Right ventricle myocardium superior (tissue), 1 donor: ENCODE measurements at places on chromosomes 4 and X.
A peak's percentile ranks its signal among the peaks of the same experiment; 100 is the strongest.

DNA sequence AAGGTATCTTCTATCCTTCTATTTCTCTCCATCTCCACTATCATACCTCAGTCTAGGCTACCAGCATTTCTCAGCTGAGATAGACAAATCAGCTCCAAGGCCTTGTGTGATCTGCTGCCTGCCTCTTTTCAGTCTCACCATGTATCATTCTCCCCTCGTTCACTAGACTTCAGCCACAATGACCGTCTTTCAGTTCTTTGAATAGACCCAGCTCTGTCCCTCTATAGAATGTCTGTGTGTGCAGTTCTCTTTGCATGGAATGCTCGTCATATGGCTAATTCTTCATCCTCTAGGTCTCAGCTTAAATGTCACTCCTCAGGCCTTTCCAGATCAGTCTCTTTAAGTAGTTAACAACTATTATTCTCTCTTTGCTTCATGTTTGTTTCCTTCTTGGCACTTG is 6.5 kb downstream of the IGBP1 start:
- no peak for DNase-seq

- DNase-seq, result no peak
Measured at GRCh38 chr4:52028970-52029369, 8.8 kb upstream of the LRRC66 start.

GRCh38 chrX:38561126-38561868 is at the start of gene TSPAN7:
TSPAN7 (plus strand) TSS chrX:38561542; CDS start chrX:38561547, 5 bp downstream.
- DNase-seq, result peak; percentile 91

DNA sequence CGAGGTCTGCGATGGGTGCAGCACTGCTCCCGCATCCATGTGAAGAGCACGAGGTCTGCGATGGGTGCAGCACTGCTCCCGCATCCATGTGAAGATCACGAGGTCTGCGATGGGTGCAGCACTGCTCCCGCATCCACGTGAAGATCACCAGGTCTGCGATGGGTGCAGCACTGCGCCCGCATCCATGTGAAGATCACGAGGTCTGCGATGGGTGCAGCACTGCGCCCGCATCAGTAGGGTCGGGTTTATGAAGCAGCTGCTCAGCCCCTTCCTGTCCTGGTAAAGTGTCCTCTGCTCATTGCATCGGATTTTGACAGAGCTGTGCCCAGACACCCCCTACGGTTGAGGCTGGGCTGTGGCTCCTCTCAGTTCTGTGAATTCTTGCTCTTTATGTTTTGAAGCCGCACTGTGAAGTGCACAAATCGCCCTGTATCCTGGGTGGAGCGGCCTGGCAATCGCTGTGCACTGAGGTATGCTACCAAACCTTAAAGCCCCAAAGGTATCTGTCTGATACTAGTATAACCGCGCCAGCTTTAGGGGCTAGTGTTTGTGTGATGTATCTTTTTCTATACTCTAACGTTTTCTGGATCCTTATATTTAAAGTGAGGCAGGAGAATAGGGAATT is 98.7 kb downstream of the CPZ start:
- no peak for DNase-seq

GRCh38 chrX:120244395-120244734 is 6.2 kb upstream of the ZBTB33 start:
- no peak for DNase-seq

DNA sequence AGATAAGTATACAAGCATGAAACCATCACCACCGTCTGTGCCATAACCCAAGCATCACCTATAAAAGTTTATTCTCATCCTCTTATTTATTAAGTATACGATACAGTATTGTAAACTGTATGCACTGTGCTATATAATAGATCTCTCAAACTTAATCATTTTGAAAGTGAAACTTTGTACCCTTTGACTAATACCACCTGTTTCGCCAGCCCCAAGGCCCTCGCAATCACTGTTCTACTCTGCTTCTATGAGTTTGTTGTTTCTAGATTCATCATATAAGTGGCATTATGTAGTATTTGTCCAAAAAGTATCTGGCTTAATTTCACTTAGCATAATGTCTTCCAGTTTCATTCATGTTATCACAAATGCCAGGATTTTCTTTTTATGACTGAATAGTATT is 72.1 kb upstream of the DOCK11 start:
- DNase-seq, result no peak

GRCh38 chrX:38293741-38294140 is 33.6 kb downstream of the RPGR start:
- DNase-seq, result no peak

GRCh38 chrX:5730556-5730955 is 498.1 kb downstream of the NLGN4X start:
- no peak for DNase-seq

- DNase-seq, result no peak
Measured at GRCh38 chrX:6129195-6129594, 99.5 kb downstream of the NLGN4X start.

- peak; percentile 40 for DNase-seq
Measured at GRCh38 chr4:53863736-53864365, 200.6 kb downstream of the CHIC2 start.

GRCh38 chr4:183722731-183723560 is 63.9 kb downstream of the TRAPPC11 start:
- peak; percentile 80 for DNase-seq

DNA sequence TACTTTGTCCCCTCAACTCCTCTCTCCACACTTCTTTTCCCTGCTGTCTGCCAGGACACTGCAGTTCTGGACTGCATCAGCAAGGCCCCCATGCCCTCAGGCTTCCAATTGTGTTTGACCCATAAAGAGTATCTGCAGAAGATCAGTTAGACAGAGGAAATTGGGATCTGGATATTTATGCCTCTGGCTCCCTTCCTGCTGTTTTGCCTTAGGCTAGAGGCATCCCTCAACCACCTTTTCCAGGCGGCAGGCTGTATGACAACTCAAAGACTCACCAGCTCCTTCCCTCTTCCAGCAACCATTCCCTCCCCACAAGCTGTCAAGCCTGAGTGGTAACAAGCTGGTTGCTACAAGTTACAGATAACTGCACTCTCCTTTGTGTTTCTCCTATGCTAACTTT is 66.4 kb upstream of the NDP start:
- DNase-seq, result no peak

DNA sequence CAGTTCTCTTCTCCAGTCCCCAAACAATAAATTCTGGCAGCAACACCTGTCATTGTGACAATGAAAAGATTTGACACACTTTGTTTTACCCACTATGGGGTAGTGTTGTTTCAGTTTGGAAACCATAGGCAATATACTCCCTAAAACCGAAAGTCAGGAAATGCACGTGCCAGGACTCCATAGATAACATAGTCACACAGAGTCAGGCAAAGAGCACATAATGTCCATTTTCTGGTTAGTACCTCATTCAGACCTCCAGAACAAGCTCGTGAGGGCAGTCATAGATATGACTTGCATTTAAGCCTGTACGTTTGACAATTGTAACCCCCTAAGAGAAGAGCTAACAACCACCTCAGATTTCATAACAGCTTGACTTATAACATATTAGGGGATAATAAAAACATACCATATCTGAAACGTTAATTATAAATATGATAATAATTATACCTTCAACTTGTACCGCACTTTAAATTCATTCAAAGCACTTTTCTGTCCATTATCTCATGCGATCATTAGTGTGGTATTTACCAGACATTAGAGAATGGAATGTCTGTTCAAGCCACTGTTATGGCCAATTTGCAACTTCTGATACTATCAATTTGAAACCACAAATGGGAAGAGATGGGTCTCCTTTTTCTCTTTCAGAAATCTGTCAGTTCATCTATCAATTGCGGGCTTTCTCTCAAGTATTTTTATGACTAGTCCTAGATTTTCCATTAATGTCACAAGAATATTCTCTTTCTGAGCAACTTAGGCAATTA is 147.4 kb downstream of the LDB2 start:
- no peak for DNase-seq

DNA sequence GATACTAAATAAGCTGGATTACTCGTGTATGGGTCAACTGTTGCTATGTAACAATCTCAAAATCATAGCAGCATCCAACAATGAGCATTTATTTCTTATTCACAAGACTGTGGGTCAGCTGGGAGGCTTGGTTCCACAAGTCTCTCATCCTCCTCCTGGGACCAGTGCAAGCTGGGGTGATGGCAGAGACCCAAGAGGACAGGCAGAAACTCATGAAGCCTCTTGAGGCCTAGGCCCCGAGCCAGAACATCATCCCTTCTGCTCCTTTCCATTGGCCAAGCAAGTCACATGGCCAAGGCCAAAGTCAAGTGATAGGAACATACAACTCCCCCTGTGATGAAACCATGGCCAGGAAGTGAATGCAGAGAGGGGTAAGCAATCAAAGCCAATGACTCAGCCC is 422.1 kb downstream of the BCOR start:
- DNase-seq, result peak; percentile 77

DNA sequence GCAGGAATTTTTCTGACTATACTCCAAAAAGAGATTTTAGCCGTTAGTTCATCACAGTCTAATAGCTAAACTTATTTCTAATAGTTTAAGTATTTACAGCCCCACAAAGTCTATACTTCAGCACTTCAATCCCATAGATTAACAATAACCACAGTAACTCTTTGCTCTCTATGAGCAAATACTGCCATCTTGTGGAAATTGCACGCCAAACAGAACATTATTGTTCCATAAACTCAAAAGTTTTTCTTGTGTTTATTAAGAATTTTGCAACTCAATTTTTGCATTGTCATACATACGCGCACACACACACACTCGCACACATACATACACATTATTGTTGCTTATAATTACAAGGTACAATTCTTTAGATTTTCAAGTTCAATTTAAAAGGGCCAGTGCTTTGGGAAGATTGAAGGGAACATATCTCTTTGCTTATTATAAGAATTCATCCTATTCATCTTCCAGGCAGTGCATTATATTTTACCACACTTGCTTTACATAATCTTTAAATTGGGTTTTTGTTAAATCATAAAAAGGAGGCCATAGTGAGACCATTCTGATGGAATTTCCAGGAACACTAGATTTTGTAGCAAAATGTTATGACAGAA is 63.8 kb upstream of the ATOH1 start:
- DNase-seq, result no peak

GRCh38 chr4:57023104-57023503 is 44.4 kb downstream of the POLR2B start:
- no peak for DNase-seq

GRCh38 chrX:44529310-44529709 is 13.3 kb downstream of the FUNDC1 start:
- DNase-seq, result no peak

DNA sequence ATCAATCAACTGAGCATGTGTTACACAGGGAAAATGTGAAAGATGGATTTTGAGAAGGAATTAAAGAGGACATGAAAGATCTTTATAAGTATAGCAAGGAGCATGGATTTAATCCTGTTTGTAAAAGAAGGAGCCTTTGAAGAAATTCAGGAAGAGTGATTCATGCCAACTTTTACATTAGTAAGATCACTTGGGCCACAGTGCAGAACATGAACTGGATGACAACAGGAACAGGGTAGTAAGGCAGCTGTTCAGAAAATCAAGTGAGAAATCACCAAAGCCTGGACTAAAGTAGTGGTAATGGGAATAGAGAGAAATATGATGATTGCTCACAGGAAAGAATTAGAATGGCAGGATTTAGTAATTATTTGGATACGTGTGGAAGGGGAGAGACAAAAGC is 265.7 kb upstream of the PCDH7 start:
- DNase-seq, result no peak

- DNase-seq, result no peak
Measured at GRCh38 chrX:78945186-78945912, at the start of gene P2RY10. P2RY10 (plus strand) TSS chrX:78945391; CDS start chrX:78960521, 15,130 bp downstream.

DNA sequence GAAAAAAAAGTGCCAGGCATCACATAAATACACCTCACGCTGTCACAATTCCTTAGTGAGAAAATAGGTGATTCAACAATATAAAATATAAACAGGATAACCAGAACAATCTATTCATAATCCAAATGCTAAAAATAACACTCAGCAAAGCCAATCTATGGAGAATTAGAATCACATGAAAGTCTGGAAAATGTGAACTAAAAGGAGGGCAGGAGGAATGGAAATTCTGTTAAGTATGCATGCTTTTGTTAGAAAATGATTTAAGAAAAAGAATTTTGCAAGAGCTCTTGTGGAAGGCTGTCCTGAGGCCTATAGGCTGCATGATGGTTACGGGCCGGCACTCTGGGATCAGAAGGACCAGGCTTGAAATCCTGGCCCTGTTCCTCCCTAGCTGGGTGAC is 70.6 kb upstream of the PROM1 start:
- no peak for DNase-seq

GRCh38 chrX:111375747-111376146 is 36.2 kb downstream of the DCX start:
- DNase-seq, result no peak

DNA sequence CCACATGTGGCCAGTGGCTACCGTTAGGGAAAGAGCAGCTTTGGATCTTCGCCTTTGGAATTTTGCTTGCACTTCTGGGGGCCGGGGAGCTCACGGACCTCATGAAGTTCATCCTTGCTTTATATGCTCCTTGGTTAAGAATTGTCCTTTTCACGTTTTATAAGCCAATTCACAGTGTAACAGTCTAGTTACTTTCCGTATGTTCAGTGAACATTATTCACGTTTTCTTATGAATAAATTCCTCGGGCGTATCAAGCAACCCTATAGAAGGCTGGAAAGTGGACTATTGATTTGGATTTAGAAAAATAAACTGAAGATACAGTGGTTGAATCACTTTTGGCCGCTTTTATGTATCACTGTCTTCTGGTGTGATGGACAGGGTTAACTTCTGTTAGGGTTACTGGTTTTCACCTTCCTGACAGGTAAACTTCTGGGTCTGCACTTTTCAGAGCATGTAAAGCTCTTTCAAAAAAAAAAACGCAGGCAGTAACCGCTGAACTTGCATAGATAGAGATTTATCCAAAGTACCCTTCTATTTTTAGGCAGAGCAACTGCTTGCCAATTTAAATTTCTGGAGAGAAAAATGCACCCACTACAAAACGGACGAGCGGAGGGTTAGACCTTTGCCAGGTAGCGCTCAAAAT is 569 bp upstream of the PDLIM5 start:
- no peak for DNase-seq

DNA sequence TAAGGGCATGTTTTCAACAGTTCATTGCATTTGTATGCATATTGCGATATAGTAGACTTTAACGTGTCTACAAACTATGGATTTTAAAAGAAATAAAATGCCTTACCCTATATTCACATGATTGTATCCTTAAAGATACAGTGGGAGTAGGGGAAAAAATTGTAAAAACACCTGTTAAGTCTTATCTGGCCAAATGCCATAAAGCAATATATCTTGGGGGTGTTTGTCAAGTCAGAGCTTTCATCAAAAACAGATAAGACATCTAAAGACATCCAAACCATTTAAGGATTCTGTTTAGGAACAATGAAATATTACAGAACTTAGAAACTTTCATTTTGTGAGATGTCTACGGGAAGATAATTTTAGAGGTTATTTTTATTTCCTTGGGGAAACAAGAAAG is 152.3 kb downstream of the AASDH start:
- no peak for DNase-seq
